ENCODE measurements at places on chromosomes 1 and 21. TPM values are rescaled to one million over a fixed set of nuclear protein-coding genes. Genes with fewer than 3 reads are reported as not detected.

DNA sequence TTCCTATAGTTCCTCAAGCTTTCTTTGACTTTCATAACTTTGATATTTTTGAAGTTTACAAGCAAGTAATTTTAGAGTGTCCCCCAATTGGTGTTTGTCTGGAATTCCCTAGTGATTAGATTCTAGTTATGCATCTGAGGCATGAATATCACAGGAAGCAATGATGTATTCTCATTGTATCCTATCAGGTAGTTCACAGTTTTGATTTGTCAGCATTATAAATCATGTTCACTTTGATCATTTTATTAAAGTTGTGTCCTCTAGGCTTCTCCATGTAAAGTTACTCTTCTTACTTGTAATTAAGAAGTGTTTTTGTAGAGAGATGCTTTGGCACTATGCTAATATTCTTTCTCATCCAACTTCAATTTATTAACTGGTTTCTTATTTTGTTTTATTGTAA, 53.0 kb downstream of the TYW3 start:
- no peak for DNase-seq

DNA sequence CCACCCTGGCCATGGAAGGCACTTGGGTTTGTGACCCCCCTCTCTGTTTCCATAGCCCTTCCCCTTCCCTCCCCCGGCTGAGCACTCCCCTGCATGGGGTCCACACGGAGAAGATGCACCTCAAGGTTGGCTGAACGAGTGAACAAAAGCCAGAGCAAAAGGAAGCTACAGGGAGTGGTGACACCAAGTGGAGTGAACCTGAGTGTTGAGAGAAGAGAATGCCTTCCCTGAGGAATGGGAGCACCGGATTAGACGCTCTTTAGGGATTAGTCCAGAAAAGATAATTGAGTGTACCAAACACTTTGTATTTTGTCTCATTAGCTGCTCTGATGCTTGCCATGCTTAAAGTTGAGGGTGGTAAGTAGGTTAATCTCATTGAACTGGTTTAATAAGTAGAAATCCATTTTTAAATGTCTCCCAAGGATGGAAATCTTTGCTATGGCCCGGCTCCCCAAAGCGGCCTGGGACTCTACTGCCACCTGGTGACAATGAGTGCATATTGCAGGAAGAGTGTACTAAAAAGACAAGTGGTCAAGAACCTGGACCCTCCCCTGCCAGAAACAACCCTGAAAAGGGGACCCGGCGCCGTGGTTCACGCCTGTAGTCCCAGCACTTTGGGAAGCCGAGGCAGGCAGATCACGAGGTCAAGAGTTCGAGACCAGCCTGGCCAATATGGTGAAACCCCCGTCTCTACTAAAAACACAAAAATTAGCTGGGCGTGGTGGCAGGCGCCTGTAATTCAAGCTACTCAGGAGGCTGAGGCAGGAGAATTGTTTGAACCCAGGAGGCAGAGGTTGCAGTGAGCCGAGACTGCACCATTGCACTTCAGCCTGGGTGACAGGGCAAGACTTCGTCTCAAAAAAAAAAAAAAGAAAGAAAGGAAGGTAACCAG, 150.6 kb upstream of the ZC3H12A start:
- DNase-seq: peak; percentile 21

SEMA4A gene
- polyA plus RNA-seq: 37.3 TPM

SKI gene
- polyA plus RNA-seq: 1.3 TPM

DNA sequence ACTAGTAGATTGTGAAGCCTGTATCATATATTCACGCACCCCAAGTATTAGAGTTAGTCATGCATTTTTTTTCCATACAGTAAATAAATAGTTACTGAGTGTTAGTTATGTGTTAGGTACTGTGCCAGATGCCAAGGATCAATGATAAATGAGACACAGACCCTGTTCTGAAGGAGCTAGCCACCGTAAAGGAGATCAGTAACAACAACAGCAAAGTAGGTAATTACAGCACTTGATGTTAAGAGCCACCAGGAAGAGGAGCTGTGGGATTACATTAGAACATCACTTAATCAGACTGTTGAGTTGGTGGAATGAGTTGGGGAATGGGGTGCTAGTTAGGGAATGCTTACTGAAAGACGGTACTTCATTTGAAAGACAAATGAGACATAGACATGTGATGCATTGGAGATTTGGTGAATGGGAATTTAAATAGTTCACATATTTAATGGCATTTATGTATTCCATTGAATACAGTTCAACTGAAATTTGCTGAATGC, 21.0 kb downstream of the PRKAA2 start:
- DNase-seq: no peak

- DNase-seq: no peak
Observed at GRCh38 chr1:207824691-207825408, 73.0 kb downstream of the CD46 start.

- no peak for DNase-seq
Observed at GRCh38 chr1:63326106-63326472, 3.7 kb downstream of the FOXD3 start.

ELK4 gene
- 4.8 TPM for polyA plus RNA-seq

DNA sequence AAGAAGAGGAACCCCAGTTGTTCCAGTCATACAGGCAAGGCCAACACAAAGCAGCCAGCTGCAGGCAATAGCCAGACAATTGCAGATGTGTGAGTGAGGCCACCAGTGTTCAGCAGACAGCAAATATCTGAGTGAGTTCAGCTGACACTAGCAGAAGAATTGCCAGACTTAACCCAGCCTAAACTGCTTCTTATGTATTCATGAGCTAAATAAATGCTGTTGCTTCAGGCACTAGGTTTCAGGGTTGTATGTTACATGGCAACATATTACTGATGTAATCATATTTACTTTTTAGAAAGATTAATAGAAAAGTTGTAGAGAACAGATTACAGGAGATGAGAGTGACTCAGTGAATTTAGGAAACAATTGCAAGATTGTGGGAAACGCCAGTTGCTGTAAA, 129.8 kb upstream of the CHODL start:
- no peak for DNase-seq

GRCh38 chr1:21497466-21498061, 11.7 kb upstream of the ALPL start:
- no peak for DNase-seq

SLC6A9 gene
- not detected for polyA plus RNA-seq

- DNase-seq: no peak
Observed at GRCh38 chr21:37849506-37850102, 66.7 kb downstream of the KCNJ6 start.

DNA sequence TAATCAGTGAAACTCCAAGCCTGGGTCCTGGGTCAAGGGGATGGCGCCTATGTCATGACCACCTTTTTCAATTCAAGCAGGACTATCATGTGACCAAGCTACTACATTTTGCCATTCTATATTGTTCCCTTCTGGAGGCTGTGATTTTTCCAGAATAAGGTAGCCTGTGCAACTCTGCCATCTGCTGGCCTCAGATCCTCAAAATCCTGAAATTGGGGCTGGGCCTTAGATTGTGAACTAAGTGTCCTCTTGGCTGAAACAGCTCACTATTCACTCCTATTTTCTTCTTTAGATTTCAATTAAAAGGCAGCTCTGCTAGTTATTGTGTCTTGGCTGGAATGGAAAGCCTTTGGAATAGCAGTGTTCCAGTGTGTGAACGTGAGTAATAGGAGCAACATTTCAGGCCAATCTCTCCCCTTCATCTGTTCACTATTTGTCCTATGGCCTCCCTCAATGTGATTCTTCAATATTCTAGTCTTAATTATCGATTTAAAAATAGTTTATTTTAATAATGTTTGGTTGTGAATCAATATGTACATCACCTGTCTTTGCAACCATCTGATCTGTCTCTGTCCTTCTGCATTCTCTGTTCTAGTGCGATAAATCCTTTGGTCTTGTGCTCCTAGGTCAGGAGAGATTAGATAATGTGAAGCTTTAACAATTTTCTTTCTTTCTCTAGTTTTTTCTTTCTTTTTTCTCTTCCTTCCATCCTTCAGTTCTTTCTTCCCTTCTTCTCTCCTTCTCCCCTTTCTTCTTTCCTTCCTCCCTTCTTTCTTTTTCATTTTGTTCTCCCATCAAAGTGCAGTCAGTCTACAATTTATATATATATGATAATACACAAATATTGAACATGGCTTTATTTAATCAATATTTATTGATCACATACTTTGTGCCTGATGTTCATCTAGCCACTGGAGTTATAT, 69.8 kb downstream of the CR1 start:
- no peak for DNase-seq

GRCh38 chr1:246295968-246296367, 211.1 kb downstream of the SMYD3 start:
- no peak for DNase-seq

DNA sequence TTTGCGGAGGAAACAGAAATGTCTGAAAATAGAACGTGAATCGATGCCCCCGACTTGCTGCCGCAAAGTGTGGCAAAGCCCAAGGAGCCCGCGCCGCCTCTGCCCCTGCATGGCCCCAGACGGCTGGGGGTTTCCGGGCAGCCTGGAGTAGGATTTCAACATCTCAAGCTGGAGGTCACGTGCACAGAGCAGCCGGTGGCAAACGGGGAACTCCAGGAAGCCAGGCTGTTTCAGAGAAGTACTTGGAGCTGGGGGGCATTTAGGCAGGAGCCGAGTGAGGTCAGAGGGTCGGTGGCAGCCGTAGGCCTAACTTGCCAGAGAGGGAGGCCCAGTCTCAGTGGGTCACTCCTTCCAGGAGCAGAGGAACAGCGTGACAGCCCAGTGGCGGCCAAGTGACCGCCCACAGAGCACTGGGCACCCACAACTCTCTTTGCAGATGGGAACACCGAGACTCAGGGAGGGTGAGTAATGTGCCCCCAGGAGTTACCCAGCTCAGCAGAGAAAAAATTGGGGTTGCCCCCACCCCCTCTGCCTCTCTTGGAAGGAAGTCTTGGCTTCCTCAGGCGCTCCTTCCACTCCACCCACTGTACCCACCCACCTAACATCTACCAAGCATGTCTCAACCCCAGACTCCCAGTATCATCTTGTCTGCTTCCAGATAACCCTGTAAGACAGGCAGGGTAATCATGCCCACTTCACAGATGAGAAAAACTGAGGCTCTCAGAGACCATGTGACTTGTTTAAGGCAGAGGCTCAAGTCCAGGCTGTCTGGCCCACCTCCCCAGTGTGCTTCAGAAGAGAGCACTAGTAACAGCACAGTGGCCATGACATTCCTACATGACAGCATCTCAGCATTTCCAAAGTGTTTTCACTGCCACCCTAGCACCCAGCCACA, 179.4 kb downstream of the HIVEP3 start:
- peak; percentile 78 for DNase-seq

GRCh38 chr1:109821831-109822745, 58.4 kb upstream of the EPS8L3 start:
- no peak for DNase-seq

DNA sequence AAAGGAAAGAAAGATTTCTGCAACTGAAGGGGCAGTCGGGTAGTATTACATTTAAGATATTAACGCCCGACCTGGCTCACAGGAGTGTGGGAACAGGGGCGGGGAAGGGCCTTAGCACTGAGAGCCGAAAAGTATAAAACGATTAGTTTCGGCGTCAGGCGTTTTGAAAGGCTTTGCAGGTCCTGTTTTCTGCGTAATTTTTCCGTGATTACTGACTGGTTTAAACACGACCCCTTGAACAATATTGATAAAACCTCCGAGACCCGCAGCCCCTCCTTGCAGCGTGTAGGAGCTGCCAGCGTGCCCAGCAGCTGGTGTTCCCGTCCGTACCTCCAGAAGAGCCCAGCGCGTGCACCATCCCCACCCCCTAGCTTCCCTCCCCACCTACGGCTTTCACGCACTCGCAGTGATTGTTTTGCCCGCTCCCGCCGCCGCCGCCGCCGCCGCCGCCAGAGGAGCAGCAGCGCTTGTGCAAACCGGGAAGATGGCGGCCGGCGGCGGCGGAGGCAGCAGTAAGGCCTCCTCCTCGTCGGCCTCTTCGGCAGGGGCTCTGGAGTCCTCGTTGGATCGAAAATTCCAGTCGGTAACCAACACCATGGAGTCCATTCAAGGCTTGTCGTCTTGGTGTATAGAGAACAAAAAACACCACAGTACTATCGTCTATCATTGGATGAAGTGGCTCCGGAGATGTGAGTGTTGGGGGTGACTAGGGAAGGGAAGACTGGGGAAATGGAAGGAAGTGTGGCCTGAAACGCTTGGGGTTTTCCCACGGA, 470 bp downstream of the RPRD2 start:
- DNase-seq: peak; percentile 75

TM2D1 gene
- 69.2 TPM for polyA plus RNA-seq

- DNase-seq: no peak
Observed at GRCh38 chr1:24175033-24175755, 11.9 kb downstream of the IFNLR1 start.

DNA sequence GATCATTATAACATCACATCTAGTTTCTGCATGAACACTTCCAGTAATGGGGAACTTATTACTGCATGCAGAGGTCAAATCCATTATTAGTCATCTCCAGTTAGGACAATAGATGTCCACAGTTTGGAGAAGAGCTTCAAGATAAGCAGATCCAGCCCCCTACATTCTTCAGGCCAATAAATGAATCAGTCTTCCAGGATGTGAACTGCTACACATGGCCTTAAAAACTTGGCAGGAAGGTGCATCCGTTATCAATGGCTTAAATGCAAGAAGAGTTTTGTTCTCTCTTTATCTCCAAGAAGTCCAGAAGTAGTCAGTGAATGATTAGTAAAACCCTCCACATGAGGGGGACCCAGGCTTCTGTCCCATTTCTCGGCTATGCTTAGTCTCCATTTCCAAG, 70.8 kb downstream of the DMRTA2 start:
- DNase-seq: no peak

DNA sequence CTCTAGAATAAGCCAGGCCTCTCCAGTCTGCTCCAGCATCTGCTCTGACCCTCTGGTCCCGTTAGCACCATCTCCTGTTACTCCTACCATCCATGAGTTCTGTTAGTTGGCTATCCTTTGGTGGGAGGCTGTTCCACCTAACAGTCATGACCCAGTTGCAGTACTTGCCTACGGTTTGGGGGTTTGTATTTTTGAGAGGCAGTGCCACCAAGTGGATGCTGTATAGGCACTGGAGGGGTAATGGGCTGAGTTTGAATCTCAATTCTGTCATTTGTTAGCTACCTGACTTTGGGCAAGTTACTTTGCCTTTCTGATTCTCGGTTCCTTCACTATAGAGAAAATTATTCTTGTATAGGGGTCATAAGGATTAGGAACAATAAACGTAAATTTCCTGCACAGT, 12.1 kb upstream of the C8B start:
- no peak for DNase-seq

GRCh38 chr1:101259744-101260148, 22.9 kb downstream of the S1PR1 start:
- DNase-seq: no peak

LIPI gene
- not detected for polyA plus RNA-seq

SPATA46 gene
- polyA plus RNA-seq: not detected

GRCh38 chr21:43654806-43655489, 4.3 kb downstream of the HSF2BP start:
- no peak for DNase-seq

SPRR2E gene
- polyA plus RNA-seq: not detected

- no peak for DNase-seq
Observed at GRCh38 chr1:231629132-231629531, 2.5 kb downstream of the DISC1 start.

AMY2A gene
- polyA plus RNA-seq: not detected

DNA sequence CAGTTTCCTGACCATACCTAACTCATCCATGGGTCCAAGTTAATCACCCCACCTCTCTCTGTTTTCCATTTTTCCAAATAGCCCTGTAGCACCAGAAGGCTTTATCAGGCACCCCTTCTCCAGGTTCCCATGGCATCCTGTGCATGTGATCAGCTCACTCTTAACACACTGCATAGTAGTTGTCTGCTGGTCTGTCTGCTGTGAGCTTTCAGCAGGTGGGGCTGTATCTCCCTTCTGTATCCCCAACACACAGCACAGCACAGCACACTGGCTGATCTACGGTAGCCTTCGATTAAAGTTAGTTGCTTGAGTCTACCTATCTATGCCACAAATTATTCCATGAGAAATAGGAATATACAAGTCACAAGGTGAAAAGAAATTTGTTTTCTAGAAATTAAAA, 54.3 kb upstream of the C1orf198 start:
- DNase-seq: no peak

PADI6 gene
- polyA plus RNA-seq: not detected
